Neuronal stem cell (in vitro differentiated cells): ENCODE measurements at places on chromosomes 11 and 22.

- H3K36me3 ChIP-seq, result no peaks in the 10 kb centered on the region
- H3K27me3 ChIP-seq, result no peaks in the 10 kb centered on the region
- DNase-seq, result no peak
- no peak overlapping the region for H3K27ac ChIP-seq
Observed at GRCh38 chr11:97702951-97703350, 1313.1 kb downstream of the JRKL start.

DNA sequence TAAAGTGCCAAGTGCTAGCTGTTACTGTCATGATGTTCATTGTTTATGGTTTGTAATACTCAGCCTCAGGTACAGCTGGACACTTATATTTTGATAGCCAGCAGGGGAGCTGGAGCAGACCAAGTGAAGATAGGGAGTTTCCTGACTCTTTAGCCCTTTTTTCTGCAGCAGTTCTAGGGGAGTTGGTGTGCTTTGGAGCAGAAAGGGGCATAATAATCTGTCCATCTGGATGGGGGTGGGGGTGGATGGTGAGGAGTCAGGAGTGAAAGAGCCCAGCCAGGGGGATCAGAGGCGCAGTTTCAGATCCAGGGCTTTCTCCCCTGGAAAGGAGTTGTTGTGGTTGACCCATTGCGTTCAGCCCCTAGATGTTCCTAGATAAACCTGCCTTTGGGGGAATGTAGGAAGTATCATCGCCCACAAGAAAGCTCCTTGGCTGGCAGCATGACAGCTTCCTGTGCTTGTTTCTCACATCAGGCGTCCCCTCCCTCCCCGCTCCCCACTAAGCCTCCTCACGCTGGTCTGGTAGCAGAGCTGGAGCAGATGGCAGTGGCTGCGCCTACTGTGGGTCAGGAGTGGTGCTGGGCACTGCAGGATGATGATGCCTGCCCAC lies 41.9 kb downstream of the MED15 start:
- peaks cover 56% of the 10 kb centered on the region for H3K36me3 ChIP-seq
- no peak overlapping the region for H3K4me3 ChIP-seq
- no peak for DNase-seq
- H3K27ac ChIP-seq, result no peak overlapping the region

DNA sequence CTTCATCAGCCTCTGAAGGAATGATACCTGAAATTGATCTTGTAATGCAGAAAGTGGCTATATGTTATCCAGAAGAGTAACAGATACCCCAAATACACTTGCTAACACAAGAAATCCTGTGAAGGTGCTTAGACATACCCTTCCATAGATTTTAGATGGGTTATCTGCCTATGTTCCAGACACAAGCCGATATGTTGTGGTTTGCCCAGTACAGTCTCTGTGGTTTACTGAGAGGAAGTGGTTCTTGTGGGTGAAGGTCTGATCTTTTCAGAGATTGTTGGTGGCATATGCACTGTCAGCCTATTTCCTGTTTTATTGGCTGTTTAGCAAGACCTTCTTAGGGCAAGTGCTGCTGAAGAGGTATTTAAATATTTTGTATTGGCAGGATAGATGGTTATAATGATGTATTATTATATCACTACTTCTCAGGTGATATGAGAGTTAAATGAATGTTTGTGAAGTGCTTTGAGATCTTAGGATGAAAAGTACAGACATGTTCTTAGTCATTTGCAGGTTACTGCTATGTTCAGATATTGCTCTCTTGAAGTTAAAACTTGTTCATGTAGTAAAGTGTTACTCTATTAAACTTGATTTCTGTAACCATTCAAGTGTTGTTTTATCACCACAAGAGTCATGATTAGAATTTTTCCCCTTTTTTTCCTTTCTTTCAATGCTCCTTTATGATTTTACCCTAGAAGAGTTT lies 8.2 kb downstream of the ARHGEF12 start:
- peaks cover 2% of the 10 kb centered on the region for H3K4me1 ChIP-seq
- H3K27me3 ChIP-seq, result no peaks in the 10 kb centered on the region
- DNase-seq, result no peak
- H3K4me3 ChIP-seq, result no peak overlapping the region
- no peak overlapping the region for H3K27ac ChIP-seq
- H3K36me3 ChIP-seq, result no peaks in the 10 kb centered on the region

DNA sequence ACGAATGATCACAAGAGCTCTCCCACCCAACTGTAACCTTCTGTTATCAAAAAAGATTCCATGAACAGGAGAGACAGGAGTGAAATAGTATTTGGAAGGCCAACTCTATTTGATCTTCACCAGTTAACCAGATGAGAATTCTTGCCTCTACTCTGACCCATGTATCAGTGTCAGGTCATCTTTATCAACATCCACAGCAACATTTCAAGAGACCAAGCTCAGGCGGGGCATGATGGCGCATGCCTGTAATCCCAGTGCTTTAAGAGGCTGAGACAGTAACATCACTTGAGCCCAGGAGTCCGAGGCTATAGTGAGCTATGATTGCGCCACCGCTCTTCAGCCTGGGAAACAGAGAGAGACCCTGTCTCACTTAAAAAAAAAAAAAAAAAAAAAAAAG lies 62.3 kb downstream of the GAB2 start:
- no peak for DNase-seq
- no peaks in the 10 kb centered on the region for H3K36me3 ChIP-seq
- peak overlapping the region; percentile 63 for H3K27ac ChIP-seq

- no peak for DNase-seq
- no peak overlapping the region for H3K27ac ChIP-seq
- no peak overlapping the region for H3K4me3 ChIP-seq
- no peaks in the 10 kb centered on the region for H3K36me3 ChIP-seq
- H3K4me1 ChIP-seq, result peaks cover 6% of the 10 kb centered on the region
- H3K27me3 ChIP-seq, result peaks cover 2% of the 10 kb centered on the region
Observed at GRCh38 chr22:48588151-48588877, 1239.4 kb downstream of the BRD1 start.

GRCh38 chr22:24141586-24141985 lies 39.7 kb upstream of the SUSD2 start:
- H3K27ac ChIP-seq, result no peak overlapping the region
- no peaks in the 10 kb centered on the region for H3K4me1 ChIP-seq
- no peak overlapping the region for H3K4me3 ChIP-seq
- DNase-seq, result no peak
- peaks cover 6% of the 10 kb centered on the region for H3K36me3 ChIP-seq

GRCh38 chr11:76388408-76388807 lies 7.3 kb downstream of the GVQW3 start:
- no peaks in the 10 kb centered on the region for H3K4me1 ChIP-seq
- no peak overlapping the region for H3K4me3 ChIP-seq
- no peak overlapping the region for H3K27ac ChIP-seq
- H3K27me3 ChIP-seq, result no peaks in the 10 kb centered on the region
- no peak for DNase-seq

- H3K27ac ChIP-seq, result no peak overlapping the region
- no peak for DNase-seq
- H3K36me3 ChIP-seq, result no peaks in the 10 kb centered on the region
- peaks cover 39% of the 10 kb centered on the region for H3K4me1 ChIP-seq
Observed at GRCh38 chr11:64088162-64089026, 52.7 kb downstream of the FLRT1 start.

GRCh38 chr11:111438168-111438567 lies 59.1 kb upstream of the POU2AF1 start:
- H3K36me3 ChIP-seq, result no peaks in the 10 kb centered on the region
- H3K4me1 ChIP-seq, result peaks cover 6% of the 10 kb centered on the region
- no peak overlapping the region for H3K27ac ChIP-seq
- DNase-seq, result no peak
- H3K4me3 ChIP-seq, result no peak overlapping the region

GRCh38 chr22:24564376-24565058 lies 8.7 kb downstream of the SNRPD3 start:
- H3K36me3 ChIP-seq, result peaks cover 35% of the 10 kb centered on the region
- H3K4me1 ChIP-seq, result no peaks in the 10 kb centered on the region
- no peaks in the 10 kb centered on the region for H3K27me3 ChIP-seq
- H3K27ac ChIP-seq, result no peak overlapping the region
- peak overlapping the region; percentile 36 for H3K4me3 ChIP-seq

DNA sequence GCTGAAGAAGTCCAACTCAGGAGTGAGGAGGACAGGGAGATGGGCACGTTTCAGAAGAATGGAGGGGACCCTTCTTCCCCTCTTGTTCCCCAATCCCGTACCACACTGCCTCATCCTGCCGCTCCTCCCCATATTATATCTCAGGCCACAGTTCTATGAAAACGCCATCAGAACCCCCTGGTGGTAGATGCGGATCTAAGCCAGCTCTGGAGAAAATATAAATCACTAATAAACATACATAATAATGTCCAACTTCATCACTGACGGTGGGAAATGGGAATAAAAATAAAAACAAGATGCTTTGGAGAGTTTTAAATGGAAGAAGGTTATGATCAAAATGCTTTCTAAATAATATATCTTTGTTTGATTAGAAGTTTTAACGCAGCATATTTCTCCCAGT lies 400.3 kb downstream of the CADM1 start:
- no peak overlapping the region for H3K4me3 ChIP-seq
- H3K36me3 ChIP-seq, result no peaks in the 10 kb centered on the region
- no peaks in the 10 kb centered on the region for H3K4me1 ChIP-seq
- DNase-seq, result no peak
- H3K27me3 ChIP-seq, result peaks cover 17% of the 10 kb centered on the region

- no peak overlapping the region for H3K27ac ChIP-seq
- H3K27me3 ChIP-seq, result peaks cover 7% of the 10 kb centered on the region
- H3K4me3 ChIP-seq, result no peak overlapping the region
Observed at GRCh38 chr22:49956418-49956770, 4.2 kb upstream of the PIM3 start.

GRCh38 chr11:62075438-62075837 lies 48.4 kb upstream of the INCENP start:
- H3K36me3 ChIP-seq, result no peaks in the 10 kb centered on the region
- no peak overlapping the region for H3K4me3 ChIP-seq
- no peak for DNase-seq
- no peaks in the 10 kb centered on the region for H3K4me1 ChIP-seq
- no peak overlapping the region for H3K27ac ChIP-seq

DNA sequence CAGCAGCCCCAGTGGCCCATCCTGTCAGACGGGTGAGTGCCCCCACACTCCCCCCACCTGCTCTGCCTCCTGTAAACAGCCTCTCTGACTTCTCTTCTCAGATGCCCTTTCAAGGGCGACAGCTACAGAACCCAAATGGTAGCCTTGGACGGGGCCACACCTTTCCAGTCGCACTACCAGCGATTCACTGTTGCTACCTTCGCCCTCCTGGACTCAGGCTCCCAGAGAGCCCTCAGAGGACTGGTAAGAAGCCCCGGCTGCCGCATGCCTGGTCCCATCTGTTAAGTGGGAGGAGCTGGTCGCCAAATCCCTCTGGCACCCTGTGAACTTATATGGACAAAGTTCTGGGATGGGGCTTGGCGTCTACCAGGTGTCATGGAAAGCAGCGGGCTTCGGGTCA lies 6.2 kb downstream of the ZP1 start:
- no peak overlapping the region for H3K4me3 ChIP-seq
- no peak for DNase-seq
- H3K4me1 ChIP-seq, result no peaks in the 10 kb centered on the region
- H3K27me3 ChIP-seq, result no peaks in the 10 kb centered on the region
- no peak overlapping the region for H3K27ac ChIP-seq

- H3K36me3 ChIP-seq, result no peaks in the 10 kb centered on the region
- H3K27me3 ChIP-seq, result no peaks in the 10 kb centered on the region
- H3K4me1 ChIP-seq, result peaks cover 3% of the 10 kb centered on the region
- H3K27ac ChIP-seq, result no peak overlapping the region
Observed at GRCh38 chr11:11635443-11635842, 13.6 kb upstream of the GALNT18 start.

GRCh38 chr22:19197997-19198865 lies 19.7 kb upstream of the SLC25A1 start:
- peaks cover 10% of the 10 kb centered on the region for H3K36me3 ChIP-seq
- H3K27me3 ChIP-seq, result no peaks in the 10 kb centered on the region
- H3K4me3 ChIP-seq, result no peak overlapping the region
- H3K4me1 ChIP-seq, result no peaks in the 10 kb centered on the region
- H3K27ac ChIP-seq, result no peak overlapping the region

DNA sequence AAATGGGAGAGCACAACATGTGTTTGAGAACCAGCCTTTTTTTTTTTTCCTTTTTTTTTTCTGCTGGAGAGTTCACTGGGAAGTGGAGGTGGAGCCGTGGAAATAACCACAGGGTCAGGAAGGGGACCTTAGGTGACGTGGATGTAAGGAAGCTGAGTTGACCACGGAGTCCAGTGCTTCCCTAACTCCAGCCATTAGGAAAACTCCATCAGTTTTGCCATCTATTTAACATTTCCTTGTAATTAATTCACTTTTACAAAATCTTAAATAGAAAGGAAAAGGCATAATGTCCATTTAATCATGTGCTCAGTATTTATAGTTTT lies 2.0 kb upstream of the CDK2AP2 start:
- no peak for DNase-seq
- H3K36me3 ChIP-seq, result no peaks in the 10 kb centered on the region
- no peaks in the 10 kb centered on the region for H3K27me3 ChIP-seq

GRCh38 chr11:110141812-110142211 lies 48.6 kb downstream of the ZC3H12C start:
- no peak for DNase-seq
- no peaks in the 10 kb centered on the region for H3K27me3 ChIP-seq
- H3K36me3 ChIP-seq, result peaks cover 96% of the 10 kb centered on the region
- no peaks in the 10 kb centered on the region for H3K4me1 ChIP-seq
- no peak overlapping the region for H3K27ac ChIP-seq

- no peaks in the 10 kb centered on the region for H3K27me3 ChIP-seq
- H3K36me3 ChIP-seq, result peaks cover 70% of the 10 kb centered on the region
- no peak for DNase-seq
- no peak overlapping the region for H3K27ac ChIP-seq
Observed at GRCh38 chr11:119048644-119049043, 8.4 kb downstream of the HYOU1 start.

DNA sequence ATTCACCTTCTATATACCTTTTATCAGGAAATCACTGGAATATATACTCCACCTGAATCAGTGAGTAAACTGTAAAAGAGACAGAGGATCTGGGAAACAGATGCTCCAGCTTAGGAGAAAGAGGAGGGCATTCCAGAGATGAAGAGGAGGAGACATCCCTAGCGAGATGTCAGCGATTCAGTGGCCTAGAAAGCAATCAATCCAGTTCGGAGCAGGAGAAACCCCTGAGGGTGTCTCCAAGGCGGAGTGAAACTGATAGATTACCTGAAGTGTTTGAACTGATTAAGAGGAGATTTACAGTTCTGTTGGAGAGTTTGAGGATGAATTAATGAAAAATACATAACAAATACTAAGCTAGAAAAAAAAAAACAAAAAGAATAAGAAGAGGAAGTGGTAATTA lies 24.5 kb upstream of the TNRC6B start:
- no peaks in the 10 kb centered on the region for H3K27me3 ChIP-seq
- no peak for DNase-seq
- H3K27ac ChIP-seq, result no peak overlapping the region
- H3K36me3 ChIP-seq, result peaks cover 3% of the 10 kb centered on the region
- H3K4me3 ChIP-seq, result no peak overlapping the region
- no peaks in the 10 kb centered on the region for H3K4me1 ChIP-seq
